Stimulated activated CD8-positive, alpha-beta memory T cell treated with anti-CD3 and anti-CD28 coated beads, Interleukin-7, amount 100 ng/mL, for 1 hour (primary cell): ENCODE measurements at places on chromosomes 16 and 17.

- no peak for DNase-seq
Observed at GRCh38 chr16:50254072-50254471, 12.3 kb upstream of the ADCY7 start.

DNA sequence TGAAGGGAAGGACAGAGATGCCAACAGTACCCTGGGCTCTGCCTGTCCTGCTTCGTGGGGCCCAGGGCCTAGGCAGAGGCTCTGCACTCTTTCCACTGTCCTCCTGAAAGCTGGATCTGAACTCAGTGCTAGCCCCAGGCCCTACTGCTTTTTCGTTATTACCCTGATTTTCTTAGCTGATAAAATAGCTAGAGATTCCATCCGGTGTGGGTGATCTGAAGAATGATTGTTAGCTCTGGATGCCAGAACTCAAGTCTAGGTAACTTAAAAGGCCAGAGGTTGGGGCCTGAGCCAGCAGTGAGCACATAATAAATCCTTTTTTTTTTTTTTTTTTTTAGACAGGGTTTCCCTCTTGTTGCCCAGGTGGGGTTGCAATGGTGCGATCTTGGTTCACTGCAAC is 1.8 kb upstream of the MYBBP1A start:
- no peak for DNase-seq

DNA sequence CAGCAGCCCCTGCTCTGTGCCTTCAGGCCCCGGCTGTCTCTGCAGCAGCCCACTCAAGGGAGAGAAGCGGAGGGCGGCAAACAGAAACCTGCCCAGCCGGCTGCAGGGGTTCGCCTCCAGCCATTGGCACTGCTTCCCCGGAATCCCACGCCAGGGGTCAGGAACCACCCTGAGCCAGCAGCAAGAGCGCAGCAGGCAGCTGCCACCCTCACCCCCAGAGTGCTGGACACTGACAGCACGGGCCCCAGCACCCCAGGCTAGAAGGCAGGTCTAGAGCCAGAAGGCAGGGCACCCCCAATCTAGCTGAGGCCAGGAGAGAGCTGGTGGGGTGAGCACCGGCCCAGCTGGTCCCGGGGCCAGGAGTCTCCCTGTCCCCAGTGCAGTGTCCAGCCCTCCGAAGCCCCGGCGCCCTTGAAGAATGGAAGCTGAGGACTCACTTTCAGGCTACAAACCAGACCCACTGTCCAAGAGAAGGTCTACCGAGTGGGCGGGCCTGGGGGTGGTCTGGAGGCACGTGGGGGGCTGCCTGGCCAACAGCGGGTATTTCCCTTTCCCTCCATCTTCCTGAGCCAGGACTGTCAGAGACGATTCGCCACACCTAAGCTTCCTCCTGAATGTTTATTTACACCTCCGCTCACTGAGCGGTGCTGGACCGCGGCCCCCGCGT is 8.4 kb downstream of the UBALD2 start:
- no peak for DNase-seq

GRCh38 chr17:42585353-42585752 is 7.8 kb upstream of the PSMC3IP start:
- DNase-seq, result no peak

GRCh38 chr17:4903051-4903818 is at the start of gene CHRNE:
Gene CHRNE (minus strand): TSS chr17:4903098. CDS start chr17:4903063, 35 bp downstream.
- peak; percentile 59 for DNase-seq

DNA sequence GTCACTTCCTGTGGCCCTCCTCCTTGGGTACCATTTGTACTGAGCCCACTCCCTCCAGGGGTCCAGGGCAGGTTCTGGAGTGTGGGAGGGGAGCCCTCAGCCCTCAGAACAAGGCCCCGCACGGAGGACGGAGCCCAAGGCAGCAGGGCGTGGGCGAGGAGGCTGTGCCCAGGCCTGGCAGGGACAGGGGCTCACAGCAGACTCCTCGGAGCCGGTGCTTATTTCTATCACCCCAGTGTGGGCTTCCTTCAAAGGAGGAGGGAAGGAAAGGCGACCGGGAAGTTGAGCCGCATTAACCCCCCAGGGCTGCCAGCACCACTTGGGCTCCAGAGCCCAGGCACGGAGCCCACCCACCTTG is 54.0 kb downstream of the ABR start:
- DNase-seq, result no peak

- no peak for DNase-seq
Observed at GRCh38 chr17:1871756-1872155, 42.0 kb downstream of the RPA1 start.

DNA sequence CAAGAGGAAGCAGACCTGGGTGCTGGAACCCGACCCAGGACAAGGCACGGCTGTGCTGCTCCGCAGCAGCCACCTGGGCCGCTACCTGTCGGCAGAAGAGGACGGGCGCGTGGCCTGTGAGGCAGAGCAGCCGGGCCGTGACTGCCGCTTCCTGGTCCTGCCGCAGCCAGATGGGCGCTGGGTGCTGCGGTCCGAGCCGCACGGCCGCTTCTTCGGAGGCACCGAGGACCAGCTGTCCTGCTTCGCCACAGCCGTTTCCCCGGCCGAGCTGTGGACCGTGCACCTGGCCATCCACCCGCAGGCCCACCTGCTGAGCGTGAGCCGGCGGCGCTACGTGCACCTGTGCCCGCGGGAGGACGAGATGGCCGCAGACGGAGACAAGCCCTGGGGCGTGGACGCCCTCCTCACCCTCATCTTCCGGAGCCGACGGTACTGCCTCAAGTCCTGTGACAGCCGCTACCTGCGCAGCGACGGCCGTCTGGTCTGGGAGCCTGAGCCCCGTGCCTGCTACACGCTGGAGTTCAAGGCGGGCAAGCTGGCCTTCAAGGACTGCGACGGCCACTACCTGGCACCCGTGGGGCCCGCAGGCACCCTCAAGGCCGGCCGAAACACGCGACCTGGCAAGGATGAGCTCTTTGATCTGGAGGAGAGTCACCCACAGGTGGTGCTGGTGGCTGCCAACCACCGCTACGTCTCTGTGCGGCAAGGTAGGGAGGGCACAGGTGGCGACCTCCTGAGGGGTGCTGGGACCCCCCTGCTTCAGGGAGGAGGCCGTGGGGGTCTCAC is 667 bp downstream of the FSCN2 start:
- no peak for DNase-seq

- DNase-seq, result no peak
Observed at GRCh38 chr17:66462010-66462409, 159.6 kb downstream of the PRKCA start.

DNA sequence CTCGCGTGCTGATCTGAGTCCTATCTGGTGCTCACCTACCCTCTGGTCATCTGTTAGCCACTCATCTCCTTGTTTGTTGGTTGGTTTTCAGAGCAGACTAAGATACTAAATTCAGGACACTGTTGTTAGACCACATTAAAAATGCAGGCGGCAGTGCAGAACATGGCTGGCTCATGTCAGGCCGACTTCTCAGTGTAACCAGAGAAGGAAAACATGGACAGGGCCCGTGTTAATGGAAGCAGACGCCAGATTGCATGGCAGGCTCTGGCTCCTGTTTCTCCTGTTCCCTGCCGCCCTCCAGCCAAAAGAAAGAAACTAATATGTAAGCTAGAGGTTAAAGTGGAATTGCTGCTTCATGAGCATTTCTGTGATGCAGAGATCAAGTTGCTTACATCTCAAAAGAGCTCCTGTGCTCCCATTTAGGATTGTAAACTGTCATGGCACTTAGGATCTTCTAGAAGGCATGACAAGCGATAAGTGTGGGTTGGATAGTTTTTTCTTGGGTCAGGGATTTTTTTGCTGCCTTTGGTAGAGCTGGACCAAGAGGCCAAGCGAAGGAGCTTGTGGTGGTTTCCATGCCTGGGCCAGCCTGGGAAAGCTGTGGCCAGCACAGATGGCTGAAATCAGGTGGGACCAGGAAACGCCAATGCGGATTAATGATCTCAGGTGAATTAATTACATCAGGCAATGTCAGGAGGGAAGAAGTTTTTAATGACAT is 56.1 kb downstream of the YPEL2 start:
- no peak for DNase-seq

- DNase-seq, result no peak
Observed at GRCh38 chr16:89051521-89052166, 42.0 kb upstream of the ACSF3 start.

GRCh38 chr16:11586378-11586855 is 302 bp downstream of the LITAF start:
- DNase-seq, result no peak

DNA sequence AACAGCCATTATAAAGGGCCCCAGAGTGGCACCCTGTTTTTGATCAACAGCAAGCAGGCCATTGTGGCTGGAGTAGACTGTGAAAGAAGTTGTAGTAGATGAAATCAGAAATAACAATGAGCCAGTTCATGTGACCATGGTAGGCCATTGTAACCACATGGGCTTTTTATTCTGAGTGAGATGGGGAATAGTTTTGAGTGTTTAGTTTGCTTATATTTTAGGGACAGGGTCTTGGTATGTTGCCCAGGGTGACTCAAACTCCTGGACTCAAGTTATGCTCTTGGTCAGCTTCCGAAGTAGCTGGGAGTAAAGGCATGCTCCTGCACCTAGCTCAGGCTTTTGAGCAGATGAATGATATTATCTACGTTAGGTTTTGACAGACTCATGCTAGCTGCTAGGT is 12.0 kb downstream of the CBFB start:
- no peak for DNase-seq

DNA sequence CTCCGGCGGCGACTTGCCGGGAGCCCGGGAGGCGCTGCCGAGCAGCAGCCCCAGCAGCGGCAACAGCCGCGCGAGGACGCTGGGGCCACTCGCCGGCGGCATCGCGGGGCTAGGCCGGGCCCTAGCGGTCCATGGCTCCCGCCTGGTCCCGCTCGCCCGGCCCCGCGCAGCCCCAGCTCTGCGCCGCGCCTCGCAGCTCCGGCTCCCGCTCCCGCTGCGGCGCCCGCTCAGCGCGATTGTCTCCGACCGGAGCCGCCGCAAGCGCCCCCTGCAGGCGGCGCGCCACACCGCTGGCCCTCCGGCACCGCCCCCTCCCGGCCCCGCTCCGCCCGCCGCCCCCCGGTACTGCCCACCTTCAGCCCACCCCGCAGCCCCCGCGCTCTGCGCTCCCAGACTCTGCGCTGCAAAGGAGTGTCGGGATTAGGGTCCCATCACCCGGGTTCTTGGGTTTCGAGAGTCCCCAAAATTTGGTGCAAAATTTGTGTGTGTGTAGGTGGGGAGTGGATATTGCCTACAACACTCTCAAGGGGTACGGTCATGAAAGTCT is at the start of gene FAM171A2:
TSS of gene FAM171A2 (minus strand) at position 241 of the 547 bp plus-strand sequence. CDS start at position 102, 139 bp downstream.
- peak; percentile 37 for DNase-seq

DNA sequence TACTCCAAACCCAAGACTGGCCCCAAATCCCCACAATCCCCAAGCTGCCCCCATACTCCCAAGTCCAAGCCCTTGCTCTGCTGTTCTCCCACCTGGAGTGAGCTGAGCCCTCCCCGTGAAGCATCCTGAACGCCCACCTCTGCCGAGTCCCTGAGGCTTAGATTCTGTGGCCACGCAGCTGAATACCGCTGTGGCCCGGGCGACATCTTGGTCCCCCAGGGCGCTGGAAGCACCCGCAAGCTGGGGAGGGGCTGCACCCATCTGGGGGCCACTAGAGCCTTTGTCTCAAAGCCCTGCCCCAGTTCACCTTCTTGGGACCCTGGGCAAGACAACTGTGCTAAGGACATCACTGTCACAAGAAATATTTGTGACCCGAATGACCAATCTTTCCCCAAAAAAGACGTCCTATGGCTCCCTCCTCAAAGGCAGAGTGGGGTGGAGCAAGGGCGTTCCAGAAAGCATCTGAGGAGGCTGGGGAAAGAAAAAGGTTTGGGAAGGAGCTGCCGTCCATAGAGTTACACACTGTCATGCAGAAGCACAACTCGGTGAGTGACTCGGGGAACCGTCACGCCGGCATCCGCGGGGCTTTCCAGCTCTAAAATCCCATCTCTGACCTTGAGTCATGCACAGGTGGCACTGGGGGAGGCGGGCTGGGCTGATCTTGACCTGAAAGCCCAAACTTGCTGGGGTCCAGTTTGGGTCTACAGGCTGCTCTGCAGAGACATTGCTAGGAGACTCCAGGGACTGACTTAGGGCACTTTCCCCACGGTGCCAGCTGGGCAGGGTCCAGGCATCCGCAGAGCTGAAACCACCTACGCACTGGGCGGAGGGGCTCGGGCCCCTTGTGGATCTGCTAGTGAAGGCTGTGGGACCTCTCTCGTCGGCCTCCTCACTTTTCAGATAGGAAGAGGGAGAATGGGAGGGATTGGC is 6.6 kb downstream of the PTX4 start:
- DNase-seq, result no peak

- no peak for DNase-seq
Observed at GRCh38 chr16:27772093-27772825, 222.3 kb downstream of the KATNIP start.

DNA sequence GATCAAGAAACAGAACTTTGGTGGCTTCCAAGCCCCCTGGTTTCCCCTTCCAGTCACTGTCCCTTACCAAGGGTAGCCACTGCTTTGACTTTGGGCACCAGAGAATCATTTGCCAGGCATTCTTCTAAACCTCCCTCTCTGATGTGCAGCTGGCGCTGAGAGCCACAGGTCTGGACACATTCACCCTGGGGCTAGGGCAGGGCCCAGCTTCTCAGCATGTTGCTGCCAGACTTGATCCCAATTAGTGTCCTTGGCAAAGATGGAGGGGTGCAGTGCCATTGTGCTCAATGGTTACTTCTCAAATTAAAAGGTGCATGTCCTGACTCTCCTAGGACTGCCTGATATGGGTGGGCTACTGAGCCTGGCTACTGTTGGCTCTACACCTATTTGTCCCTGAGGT is 7.6 kb upstream of the SLC47A2 start:
- DNase-seq, result no peak

DNA sequence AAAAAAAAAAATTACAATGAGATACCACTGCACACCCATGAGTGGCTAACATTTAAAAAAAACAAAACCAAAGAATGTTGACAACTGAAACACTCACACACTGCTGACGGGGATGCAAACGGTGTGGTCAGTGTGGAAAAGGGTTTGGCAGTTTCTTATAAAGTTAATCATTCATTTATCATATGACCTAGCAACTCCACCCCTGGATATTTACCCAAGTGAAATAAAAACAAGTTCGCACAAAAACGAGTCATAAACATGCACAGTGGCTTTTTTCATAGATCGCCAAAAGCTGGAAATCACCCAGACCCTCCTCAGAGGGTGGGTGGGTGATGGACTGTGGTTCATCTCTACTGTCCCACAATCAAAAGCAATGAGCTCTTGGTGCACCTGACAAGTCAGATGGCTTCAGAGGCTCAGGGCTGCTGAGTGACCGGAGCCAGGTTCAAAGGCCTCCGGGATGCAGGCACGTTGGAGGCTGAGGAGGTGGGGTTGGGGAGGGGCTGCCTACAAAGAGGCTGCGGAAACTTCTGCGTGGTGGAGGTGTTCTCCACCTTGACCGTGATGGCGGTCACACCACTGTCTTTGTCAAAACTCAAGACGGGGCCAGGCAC is 14.2 kb downstream of the RAB40B start:
- no peak for DNase-seq

- no peak for DNase-seq
Observed at GRCh38 chr16:87721622-87722585, 43.9 kb downstream of the KLHDC4 start.

DNA sequence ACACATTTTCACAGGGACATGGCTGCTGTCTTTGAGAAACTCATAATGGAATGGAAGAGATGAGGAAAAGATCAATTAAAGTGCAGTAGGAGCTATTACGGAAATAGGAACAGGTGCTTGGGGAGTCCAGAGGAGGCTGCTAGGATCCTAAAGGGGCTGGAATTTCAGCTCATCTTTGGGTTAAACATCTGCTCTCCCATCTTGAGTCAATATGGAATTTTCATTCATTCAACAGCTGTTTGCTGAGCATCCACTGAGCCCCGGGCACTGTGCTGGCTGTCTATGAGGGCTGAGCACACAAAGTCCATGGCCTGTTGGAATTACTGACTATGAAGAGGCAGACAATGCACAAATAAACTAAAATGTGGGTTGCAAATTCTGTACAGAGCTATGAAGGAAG is 47.9 kb downstream of the ASIC2 start:
- no peak for DNase-seq

- no peak for DNase-seq
Observed at GRCh38 chr16:56245197-56245596, 53.9 kb downstream of the GNAO1 start.
